ENCODE measurements at places on chromosomes 2 and 18.

DNA sequence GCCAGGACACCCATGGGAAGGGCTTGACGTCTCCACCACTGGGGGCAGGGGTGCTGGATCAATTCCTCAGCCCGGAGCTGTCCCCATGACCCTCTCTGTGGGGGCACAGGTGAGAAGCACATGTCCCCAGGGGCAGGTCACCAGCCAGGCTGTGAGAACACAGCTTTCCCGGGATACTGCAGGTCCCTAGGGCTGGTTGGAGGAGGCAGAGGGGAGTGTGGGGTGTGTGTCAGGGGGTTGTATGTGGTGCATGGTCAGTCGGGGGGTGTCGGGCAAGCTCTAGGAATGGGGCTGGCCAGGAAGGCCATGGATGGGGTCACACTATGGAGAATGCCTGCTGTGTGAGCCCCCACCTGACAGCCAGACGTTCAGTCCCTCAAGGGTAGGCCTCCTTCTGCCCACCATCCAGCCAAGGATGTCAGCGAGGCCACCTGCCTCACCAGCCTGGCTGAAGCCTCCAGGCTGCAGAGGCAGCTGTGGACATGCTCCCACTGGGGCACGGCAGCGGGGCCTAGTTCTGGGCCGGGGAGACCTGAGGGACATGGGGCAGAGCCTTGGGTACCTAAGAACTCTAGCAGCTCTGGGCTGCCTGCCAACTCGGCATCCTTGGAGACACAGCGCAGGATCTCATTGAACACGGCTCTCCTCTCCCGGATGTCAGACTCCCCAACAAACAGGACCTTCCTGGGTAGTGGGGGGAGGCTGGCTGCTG lies 10.3 kb downstream of the HS1BP3 start:
- no peak for DNase-seq

DNA sequence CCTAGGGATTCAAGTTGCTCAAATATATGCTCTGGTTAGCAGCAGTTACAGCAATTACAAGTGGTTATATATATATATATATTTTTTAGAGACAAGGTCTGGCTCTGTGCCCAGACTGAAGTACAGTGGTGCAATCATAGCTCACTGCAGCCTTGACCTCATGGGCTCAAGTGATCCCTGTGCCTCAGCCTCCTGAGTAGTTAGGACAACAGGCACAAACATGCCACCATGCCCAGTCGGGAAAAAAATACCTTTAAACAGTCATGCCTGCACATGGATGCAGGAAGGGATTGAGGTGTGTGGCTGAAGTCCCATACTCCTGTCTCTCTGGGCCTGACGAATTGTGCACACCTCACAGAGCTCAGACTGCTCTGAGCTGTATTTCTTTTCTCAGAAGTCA lies 19.6 kb upstream of the DNAH7 start:
- DNase-seq: no peak

- no peak for DNase-seq
Measured at GRCh38 chr2:100036793-100037192, 105.6 kb downstream of the AFF3 start.

- DNase-seq: no peak
Measured at GRCh38 chr18:30066288-30066687, 976.3 kb downstream of the DSC3 start.

GRCh38 chr2:207037896-207038295 lies 98.6 kb downstream of the CPO start:
- no peak for DNase-seq

GRCh38 chr18:78309307-78309706 lies 670.3 kb upstream of the SALL3 start:
- DNase-seq: peak; percentile 8

GRCh38 chr2:233841183-233841582 lies 13.2 kb downstream of the HJURP start:
- DNase-seq: no peak

- DNase-seq: no peak
Measured at GRCh38 chr2:168560817-168561499, 104.9 kb downstream of the CERS6 start.

DNA sequence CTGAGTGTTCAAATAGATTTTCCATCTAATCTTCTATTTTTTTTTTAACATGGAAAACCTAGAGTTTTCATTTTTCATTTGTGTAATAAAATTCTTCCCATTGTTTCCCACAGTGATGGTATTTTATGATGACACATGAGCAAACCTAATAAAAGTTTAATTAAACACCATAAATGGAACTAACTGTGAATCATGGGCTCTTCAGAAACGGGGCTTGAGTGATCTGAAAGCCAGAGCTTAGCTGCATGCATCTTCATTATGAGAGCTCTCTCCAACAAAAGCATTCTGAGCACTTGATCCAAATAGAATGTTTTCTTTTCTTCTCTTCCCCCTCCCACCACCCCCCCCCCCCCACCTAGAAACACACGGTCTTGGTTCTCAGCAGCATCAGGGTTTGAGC lies 82.1 kb upstream of the REV1 start:
- DNase-seq: no peak

GRCh38 chr2:120344976-120345581 lies 857 bp upstream of the INHBB start:
- DNase-seq: peak; percentile 37

- no peak for DNase-seq
Measured at GRCh38 chr2:15006667-15007066, 374.1 kb downstream of the LRATD1 start.

DNA sequence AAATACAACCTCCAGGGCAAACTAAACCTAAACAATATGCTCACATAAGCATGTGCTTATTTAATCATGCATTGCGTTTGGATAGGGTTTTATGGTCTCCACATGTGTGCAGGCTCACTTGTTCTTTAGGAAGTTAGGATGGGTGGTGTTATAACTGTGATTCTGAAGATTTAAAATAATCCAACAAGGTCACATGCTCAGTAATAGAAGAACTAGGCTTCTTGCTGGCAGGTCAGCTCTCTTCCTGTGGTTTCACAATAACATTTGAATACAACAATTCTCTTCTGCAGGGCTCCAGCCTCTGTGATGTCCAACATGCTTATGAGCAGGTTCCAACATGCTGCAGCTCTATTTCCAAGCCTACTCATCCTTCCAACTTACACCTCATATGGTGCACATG lies 84.0 kb downstream of the MYL12B start:
- no peak for DNase-seq

- DNase-seq: no peak
Measured at GRCh38 chr2:100286318-100286717, 36.0 kb downstream of the LONRF2 start.

DNA sequence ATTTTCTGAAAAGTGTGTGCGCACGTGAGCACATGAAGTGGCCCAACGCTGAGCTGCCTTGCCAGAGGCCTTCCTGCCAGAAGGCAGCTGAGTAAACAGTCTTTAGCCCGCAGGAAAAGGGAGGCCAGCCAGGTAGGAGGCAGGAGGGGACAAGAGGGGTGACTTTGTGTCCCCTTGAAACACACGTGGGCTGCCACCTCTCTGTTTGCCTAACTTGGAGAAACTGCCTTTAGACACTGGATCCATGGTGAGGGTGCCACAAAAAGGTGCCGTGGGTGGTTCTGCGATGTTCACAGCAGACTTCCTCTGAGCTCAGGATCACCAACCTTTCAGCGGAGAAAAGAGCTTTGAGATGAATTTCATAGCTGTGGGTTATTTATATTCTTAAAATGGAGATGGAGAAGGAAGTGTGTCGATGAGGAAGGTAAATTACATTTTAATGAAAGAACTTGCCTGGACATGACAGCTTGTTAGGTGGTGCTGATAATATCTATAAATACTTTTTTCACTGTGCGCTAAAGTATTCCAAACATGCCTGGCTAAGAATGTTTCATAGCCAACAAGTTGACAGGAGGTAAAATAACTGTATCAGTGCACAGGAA lies 36.6 kb upstream of the ASB1 start:
- no peak for DNase-seq

DNA sequence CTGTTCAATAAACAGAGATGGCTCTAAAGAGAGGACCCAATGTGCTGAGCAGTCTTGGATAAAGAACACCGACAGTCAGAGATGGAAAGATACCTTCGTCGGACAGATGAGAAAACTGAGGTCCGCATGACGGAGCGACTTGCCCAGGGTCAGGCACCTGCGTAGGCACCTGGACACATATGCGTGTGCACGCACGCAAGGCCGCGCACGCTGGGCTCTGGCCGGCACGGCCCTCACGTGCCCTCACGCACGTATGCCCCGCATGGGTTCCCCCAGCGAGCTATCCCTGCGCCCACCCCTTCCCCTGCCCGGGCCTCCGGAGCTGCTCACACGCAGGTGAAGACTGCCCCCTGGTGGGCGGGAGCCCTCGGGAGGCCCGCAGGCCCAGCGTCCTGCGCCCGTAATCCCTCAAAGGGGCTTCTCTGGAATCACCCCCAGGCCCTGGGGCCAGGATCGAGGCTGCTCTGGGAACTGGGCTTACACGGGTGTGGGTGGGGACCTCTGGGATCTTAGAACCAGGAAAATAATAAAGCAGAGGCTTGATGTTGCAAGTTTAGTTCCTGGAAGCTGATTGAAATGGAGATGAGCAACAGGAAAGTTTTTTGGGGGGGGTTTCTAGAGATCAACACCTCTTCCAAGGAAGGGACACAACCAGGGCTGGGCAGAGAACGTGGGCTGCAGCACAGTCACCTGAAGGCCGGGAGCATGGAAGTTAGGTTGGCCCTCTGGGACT lies 246.3 kb downstream of the TNS1 start:
- DNase-seq: peak; percentile 89

DNA sequence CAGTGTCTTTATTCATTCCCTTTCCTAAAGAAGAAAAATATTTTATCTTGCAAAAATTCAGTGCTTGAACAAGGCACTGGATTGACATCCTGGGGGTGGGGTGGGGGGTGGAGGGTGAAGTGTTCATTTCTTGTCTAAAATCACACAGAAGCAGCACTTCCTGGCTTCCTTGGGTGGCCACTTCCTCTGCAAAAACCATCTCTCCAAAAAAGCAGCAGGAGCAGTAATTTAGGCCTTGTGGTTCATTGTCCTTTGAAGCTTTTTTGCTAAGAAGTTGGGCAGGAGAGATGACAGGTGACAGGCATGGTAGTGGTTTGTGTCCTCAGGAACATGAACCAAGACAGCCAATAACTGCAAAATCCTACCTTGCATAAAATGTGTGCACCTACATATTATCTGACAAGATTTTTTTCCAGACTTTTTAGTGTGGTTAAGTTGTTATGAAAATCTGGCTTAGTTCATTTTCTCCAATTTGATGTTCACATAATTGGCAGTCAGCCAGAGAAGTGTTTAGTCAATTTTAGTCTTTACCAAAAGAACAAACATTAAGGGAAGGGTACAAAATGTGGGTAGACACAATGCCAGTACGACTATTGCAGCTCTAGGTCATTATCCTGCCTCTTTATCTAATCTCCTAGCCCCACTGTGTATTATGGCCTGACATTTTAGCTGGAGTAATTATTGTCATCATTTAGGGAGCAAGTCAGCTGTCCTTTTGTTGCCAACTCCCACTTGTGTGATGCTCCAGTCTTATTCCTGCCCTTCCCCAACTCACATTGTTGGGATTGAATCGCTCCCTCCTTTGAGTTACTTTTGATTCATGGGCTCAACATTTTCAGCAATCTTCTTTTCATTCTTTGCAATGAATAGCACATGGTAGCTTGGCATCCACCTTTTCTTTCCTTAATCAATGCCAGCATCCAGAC lies 177.2 kb downstream of the MYO3B start:
- no peak for DNase-seq

- peak; percentile 59 for DNase-seq
Measured at GRCh38 chr18:9404565-9405060, 70.0 kb downstream of the TWSG1 start.

DNA sequence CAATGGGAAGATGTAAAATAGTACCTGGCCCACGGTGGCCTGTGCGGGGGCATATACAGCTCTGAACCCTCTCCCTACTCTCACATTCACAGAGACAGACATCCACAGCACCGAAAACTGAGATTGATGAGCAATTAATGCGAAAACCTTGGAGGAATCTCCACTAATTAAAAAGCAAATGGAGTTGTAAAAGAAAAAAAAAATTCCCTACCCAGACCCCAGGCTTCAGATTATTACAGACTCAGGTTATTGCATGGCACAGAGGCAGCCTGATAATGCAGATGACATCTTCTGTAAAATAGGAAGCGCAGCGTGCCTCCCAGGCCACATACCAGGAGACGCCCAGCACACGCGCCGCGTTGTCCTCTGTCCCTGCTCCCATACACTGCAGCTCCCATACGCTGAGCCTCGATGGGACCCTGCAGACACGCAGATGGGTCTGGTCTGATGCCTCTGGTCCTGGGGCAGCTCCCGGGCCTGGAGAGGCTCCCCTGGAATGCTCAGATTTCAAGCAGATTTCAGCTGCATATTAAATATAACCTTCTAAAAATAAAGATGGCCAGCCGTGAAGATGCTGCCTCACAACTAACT lies 496.1 kb upstream of the MYT1L start:
- DNase-seq: no peak

GRCh38 chr2:176758426-176758825 lies 454.2 kb upstream of the HNRNPA3 start:
- no peak for DNase-seq

DNA sequence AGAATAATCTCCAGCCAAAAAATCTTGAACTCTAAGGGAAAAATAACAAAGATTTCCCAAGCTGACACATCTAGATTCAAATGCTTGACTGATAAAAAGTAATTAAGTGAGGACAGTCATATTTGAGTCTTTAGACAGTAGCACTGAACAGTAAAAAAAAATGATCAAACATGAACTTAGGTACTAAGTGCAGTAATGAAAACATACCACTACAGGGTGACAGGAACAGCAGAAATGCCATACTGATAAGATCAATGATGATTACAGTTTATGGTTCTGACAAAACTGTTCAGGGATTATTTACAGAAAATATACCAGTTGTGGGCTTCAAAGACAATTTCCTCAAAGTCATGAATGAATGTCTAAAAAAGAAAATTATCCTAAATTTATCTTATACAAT lies 80.3 kb downstream of the OSBPL1A start:
- no peak for DNase-seq

GRCh38 chr2:63926815-63927214 lies 85.1 kb downstream of the UGP2 start:
- DNase-seq: peak; percentile 57

DNA sequence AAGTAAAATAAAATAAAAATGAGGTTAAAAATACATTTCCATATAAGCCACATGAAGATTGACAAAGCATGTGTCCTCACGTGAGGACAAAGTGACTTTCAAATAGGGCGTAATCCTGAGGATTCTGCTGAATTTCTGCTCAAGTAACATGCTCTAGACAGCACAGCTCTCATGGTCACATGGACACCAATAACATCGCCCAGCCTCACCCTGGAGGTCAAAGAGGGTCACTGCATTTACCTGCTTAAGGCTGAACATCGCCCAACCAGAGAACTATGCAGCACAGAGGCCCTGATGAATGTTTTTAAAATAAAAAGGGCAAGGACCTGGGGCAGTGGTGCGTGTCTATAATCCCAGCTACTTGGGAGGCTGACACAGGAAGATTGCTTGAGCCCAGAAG lies 30.2 kb downstream of the TGFBRAP1 start:
- DNase-seq: peak; percentile 44

- peak; percentile 84 for DNase-seq
Measured at GRCh38 chr2:96533292-96534073, 3.1 kb upstream of the ARID5A start.

- DNase-seq: no peak
Measured at GRCh38 chr2:166376873-166377272, 1.1 kb upstream of the SCN9A start.
